ENCODE measurements at places on chromosomes 13 and 19.
A peak's percentile ranks its signal among the peaks of the same experiment; 100 is the strongest.

DNA sequence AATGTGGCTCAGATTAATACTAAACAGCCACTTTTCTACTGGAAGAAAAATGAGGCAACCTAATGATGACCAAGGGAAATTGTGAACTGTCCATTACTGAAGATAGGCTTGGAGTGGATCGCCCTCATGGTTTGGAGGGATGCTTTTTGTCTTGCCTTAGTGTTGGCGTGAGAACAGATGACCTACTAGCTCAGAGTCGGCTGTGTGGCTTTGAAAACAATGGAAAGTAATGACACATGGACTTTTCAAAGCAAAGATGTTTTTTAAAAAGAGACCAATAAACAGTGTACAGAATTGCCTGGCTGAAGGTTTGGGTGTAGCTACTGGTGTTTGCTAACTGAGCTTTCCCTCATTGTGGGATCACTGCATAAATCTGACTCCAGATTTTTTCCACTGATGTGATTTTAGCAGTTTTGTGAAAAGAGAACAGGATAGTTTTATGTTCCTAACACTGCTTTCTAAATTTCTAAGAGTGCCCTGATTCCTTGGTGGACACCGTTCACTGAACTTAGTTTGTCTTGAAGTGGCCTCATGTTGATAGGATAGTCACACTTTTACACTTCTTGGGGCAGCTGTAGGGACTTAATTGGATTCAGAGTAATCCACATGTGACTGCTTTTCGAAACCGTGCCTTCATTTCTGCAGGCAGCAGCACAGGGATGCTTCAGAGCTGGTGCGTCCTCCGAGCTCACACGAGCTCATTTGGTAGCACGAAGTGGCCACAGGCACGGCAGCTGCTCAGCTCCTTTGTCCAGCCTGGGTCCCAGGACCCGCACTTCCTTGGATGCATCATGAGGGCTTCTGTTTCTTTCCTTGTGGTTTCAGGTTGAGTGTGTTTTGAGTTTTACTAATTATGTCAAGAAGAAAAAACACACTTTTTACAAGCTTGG lies 4.3 kb downstream of the CEBPG start:
- DNase-seq: peak; percentile 51

GRCh38 chr19:3544742-3545668 lies 6.0 kb downstream of the TEKTIP1 start:
- peak; percentile 73 for DNase-seq

- peak; percentile 57 for DNase-seq
Measured at GRCh38 chr13:76993021-76993420, 1.1 kb downstream of the CLN5 start.

GRCh38 chr13:111938741-111939665 lies 127.9 kb upstream of the SOX1 start:
- no peak for DNase-seq

- DNase-seq: no peak
Measured at GRCh38 chr13:52737965-52738364, 1.7 kb downstream of the CNMD start.

GRCh38 chr19:34273121-34273520 lies 18.8 kb downstream of the GARRE1 start:
- DNase-seq: no peak

DNA sequence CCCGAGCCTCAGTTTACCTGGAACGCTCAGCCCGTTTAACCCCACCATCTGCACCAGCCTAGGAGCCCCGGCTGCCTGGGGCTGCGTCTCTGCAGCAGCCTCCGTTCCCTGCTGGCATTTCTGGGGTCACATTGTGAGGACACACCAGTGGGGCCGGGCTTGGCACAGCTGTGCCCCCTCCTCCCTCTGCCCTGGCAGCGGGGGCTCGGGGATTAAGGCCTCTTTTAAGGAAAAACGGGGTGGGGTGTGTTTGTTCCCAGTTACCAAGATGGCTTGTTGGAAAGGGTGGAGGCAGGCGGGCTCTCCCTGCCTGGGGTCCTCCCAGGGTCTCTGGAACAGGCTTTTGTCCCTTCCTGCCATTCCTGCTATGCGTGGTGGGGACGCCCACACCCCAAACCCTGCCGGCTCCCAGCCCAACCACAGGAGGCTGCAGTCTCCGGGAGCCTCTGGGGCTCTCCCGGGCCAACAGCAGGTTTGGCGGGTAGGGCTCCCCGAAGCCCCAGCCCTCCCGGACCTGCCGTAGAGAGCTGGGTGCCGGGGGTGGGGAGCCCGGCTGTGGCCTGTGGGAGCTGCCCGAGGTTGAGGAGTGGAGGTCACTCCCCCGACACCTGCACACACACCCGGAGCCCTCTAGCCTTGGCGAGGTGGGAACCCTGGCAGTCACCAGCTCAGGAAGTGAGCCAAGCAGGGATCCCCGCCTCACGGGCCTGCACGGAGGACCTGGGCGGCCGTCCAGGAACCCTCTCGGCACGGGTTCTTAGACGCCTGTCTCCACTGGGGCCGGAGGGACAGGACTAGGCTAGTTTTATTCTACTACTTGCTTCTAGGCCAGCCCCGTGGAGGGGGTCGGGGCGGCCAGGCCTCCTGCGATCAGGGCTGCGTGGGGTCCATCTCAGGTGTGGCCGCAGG lies 36.9 kb downstream of the GADD45B start:
- DNase-seq: no peak

DNA sequence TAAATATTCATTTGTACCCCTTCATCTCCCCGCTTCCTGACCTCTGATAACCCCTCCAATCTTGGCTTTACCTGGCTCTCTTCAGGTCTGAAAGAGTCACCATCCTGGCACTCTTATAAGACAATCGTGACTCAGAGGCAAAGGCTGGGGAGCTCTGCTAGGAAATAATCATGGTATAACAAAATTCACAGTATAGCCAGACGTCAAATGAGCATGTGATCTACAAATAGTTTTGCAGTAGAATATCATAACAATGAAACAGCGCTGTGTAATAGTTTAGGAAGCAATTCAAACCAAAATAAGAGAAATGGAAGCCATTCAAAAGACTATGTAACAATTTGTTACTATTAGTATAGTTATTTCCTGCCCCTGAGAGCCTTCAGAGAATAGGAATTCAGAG lies 34.2 kb downstream of the RXFP2 start:
- peak; percentile 64 for DNase-seq

DNA sequence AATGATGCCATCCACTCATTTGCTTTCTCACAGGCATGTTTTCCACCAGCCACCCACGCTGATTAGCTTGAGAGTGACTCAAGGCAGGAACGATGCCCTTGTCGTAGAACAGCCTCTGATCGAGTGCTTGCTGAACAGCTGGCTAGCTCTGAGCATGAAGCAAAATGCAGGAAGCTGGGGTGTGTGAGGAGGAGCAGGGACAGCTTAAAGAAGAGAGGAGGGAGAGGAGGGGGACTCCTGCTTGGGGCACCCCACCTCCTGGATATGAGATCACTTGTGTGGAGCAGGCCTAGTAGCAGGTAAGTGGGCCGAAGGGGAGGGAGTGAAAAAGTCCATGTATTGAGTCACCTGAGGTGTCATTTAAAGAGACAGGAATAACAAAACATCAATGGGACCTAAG lies 48.8 kb downstream of the IRS2 start:
- DNase-seq: peak; percentile 76

- DNase-seq: no peak
Measured at GRCh38 chr13:73571376-73571775, 512.6 kb downstream of the KLF5 start.

GRCh38 chr13:44573790-44574465 lies 2.2 kb downstream of the TSC22D1 start:
- DNase-seq: peak; percentile 61

DNA sequence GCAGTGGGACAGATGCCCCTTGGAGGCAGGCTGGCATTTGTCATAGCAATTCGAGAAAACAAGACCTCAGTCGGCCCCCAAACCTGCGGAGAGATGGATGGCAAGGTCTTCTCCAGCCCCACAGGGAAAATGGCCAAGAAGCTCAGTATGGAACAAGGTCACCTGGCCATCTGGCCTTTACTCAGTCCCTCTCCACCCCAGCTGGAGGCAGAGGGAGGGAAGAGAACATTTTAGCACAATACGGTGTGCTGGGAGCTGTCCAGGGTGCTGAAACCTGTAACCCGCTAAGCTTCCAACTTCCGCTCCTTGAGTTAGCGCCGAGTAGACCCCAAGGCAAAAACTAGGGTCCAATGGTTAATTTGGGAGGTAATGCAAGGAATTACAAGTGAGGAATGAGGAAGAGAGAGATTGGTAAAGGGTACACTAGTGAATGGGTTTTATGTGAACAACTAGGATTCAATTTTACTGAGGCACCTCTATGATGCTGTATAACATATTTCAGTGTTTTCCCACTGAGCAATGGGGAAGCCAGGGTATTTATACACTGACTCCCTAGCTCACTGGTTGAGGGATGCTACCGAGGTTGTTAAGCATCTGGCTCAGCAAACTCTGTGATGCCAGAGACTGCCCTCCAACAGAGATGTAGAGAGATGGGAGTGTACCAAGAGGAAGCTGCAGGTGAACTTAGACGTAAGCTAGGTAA lies 64.3 kb downstream of the CACNA1A start:
- DNase-seq: peak; percentile 12

DNA sequence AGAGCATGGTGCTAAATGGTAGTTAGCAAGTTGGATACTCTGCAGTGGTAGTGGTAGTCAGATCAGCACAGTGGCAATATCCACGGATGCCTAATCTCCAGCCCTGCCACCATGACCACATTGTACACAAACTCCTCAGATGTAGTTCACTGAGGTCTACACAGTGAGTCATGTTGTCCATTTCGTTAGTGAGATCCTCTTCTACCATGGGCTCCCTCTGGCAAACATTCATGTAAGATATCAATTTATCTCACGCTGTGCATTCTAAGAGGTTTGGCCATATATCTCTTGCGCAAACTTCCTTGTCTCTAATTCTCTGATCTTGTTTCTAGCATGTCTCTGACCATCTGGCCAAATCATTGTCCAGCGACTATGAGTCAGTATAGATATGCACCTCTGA lies 58.2 kb downstream of the POLR1D start:
- no peak for DNase-seq

DNA sequence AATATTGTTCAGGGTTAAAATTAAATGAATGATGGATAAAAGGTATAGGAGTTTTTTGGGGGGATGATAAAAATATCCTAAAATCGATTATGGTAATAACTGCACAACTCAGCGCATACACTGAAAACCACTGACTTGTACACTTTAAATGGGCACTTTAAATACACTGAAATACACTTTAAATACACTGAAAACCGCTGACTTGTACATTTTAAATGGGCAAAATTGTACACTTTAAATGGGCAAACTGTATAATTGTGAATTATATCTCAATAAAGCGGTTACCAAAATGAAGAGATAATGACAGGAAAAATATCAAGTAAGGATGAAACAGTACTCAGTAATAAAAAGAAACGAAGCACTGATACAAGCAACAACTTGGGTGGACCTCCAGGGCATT lies 1.5 kb downstream of the LIG1 start:
- DNase-seq: no peak

- DNase-seq: no peak
Measured at GRCh38 chr19:11069561-11069960, 19.7 kb upstream of the LDLR start.

DNA sequence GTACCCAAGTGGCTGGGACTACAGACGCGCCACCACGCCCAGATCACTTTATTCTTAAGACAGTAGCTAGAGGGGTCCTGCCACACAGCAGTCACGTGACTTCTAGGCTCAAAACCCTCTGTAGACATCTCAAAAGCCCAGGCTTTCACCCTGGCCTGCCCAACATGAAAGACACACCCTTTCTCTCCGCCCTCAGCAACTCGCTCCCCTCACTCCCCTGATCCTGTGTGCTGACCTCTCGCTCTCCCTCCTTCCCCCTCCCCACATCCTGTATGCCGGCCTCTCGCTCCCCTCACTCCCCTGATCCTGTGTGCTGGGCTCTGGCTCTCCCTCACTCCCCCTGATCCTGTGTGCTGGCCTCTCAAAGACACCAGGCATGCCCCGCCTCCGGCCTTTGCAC lies 77.4 kb downstream of the SLC15A1 start:
- no peak for DNase-seq

DNA sequence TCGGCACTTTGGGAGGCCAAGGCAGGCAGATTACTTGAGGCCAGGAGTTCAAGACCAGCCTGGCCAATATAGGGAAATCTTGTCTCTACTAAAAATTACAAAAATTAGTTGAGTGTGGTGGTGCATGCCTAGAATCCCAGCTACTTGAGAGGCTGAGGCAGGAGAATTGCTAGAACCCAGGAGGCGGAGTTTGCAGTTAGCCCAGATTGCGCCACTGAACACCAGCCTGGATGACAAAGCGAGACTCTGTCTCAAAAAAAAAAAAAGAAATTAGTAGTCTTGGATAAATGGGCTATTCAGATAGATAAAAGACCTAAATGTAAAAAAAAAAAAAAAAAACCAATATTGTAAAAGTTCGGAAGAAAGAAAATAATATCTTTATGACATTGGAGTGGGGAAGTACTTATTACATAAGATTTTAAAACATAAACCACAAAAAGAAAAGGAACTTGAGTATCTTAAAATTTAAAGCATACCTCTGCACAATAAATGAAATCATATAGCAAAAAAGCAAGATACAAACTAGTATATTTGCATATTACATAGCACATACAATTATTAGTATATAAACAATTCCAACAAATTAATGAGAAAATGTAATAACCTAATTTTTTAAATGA lies 26.7 kb upstream of the RNASEH2B start:
- no peak for DNase-seq

DNA sequence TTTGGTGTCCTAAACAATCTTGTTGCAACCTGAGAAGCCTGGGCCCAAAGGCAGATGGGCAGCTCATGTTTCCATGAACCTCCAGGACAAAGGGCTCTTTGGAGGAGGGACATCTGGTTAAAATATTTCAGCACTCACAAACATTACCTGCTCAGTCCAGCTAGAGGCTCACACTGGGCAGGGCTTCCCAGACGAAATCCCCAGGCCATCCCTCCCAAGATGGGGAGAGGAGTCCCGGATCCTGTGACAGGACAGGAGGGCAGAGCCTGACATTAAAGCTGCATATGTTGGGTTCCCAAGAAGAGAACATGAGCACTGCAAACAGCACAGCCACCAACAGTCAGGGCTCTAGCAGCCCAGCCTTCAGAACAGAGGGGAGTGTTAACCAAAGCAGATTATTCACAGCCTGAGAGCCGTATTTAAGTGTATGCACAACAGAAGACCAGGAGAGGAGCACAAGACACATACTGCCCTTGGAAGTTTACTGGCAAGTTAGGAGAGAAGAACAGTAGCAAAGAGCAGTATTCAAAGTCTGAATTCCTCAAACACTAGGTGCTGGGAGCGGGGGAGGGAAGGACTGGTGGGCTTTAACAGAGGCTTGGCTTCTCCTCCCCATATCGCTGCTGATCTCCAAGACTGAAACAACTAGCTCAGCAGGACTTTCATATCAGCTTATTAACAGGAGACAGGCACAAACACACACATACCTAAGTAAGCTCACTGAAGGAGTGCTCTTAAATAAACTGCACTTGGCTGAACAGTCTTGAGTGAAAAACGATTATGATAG lies 12.3 kb downstream of the ATP7B start:
- no peak for DNase-seq

DNA sequence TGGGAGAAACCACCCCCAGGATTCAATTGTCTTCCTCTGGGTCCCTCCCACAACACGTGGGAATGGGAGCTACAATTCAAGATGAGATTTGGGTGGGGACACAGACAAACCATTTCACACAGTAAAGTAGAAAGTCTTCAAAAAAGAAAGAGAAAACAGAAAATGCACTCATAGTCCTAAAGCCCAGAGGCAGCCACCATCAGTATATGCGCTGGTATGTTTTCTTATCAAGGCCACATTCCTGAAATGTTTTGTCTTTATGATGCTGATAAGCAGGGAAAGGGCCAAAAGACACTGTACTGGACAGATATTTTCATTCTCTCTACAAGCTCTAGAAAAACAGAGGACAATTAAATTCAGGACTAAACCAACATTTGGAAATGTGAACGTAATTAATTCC lies 375.8 kb upstream of the TSHZ3 start:
- DNase-seq: no peak

All from foreskin fibroblast (primary cell).